ENCODE measurements at places on chromosomes 2 and 18.

GRCh38 chr18:63149302-63149587, 170.3 kb downstream of the BCL2 start:
- no peak for DNase-seq

DNA sequence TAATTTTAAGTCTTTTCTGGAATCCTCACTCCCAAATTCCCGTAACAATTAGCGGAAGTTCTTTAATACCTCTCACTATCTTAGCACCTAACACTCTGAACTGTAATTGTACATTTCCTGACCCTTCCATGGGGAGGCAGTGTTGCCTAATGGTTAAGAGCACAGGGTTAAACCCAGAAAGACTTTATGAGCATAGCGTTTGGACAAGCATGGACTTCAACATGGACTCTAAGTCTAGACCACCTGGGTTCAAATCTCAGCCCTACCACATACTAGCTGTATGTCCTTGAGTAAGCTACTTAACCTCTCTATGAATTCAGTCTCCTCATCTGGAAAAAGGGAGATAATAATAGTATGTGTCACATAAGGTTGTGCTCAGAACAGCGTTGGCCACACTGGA, 13.0 kb downstream of the ANTXR1 start:
- DNase-seq: peak; percentile 32

DNA sequence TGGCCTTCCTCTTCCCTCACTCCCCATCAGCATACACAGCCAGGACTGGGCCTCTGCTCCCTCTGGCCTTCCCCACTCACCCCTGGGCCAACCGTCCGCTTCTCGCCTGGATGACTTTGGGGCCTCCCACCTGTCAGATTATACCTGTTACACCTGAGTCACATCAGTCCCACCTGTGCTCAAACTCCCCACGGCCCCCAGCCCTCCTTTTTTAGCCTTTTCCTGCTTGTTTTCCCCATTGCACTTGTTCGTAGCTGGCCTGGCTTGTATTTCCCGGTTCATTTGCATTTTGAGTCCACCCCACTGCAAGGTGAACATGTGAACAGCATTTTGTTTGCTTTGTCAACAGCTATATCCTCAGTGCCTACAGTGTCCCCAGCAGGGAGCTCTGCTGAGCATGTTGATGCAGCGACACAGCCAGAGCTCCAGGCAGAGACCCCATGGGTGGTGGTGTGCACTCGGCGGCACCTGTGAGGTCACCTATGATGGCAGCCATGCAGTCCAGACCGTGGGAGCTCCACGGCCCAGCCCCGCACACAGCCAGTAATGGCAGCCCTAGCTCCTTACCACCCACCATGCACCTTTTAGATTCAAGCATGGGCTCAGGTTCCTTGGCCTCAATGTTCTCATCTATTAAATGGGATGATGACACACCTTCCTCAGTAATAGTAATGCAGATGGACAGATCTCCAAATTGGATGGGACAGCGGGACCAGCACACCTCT, 276.4 kb upstream of the HS6ST1 start:
- DNase-seq: no peak

DNA sequence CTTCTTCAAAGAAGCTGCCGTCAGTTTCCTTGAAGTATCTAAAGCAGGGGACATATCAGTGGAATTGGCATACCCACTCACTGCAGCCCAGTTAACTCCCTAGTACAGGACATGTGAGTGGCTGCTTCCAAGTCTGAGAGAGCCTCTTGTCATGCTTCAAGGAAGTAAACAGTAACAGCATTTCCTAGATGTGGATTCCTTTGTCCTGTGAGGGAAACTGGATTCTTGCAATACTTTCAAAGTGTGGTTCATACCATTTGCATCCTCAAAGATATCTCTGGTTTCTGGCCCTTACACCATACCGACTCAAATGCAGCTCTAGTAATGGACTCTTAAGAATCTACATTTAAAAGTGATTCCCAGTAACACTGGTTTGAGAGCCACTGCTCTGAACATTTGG, 87.2 kb downstream of the ESCO1 start:
- DNase-seq: no peak

DNA sequence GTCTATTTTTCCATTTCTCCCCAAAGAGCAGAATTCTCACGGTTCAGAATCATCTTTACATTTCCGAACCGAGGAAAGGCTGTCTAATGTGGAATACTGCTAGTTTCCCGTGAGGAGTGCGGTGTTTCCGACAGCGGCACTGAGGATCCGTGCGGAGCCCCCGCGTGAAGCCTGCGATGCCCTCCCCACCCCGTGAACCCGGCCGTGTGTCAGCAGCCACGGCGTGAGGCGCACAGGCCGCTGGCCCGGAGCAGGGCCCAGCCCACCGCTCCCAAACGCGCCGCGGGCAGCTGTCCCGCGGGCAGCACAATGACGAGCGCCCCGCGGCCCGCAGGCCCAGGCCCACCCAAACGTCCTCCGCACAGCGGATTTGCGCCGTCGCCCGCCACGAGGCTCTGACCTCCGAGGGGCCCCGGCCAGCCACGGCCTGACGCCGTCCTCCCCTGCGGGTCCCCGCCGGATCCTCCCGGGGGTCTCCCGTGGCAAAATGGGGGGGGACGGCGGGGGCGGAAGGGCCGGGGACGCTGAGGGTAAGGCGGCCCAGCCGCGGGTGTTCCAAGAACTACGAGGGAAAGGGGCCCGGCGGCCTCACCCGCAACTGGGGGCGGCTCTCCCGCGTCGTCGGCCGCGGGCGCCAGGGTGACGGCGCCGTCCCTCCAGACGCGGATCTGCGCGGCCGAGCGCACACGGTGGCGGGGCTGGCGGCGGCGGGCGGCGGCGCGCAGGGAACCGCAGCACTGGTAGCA, 796 bp downstream of the SPIRE1 start:
- peak; percentile 46 for DNase-seq

- no peak for DNase-seq
Observed at GRCh38 chr2:25073914-25074313, 32.0 kb downstream of the EFR3B start.

DNA sequence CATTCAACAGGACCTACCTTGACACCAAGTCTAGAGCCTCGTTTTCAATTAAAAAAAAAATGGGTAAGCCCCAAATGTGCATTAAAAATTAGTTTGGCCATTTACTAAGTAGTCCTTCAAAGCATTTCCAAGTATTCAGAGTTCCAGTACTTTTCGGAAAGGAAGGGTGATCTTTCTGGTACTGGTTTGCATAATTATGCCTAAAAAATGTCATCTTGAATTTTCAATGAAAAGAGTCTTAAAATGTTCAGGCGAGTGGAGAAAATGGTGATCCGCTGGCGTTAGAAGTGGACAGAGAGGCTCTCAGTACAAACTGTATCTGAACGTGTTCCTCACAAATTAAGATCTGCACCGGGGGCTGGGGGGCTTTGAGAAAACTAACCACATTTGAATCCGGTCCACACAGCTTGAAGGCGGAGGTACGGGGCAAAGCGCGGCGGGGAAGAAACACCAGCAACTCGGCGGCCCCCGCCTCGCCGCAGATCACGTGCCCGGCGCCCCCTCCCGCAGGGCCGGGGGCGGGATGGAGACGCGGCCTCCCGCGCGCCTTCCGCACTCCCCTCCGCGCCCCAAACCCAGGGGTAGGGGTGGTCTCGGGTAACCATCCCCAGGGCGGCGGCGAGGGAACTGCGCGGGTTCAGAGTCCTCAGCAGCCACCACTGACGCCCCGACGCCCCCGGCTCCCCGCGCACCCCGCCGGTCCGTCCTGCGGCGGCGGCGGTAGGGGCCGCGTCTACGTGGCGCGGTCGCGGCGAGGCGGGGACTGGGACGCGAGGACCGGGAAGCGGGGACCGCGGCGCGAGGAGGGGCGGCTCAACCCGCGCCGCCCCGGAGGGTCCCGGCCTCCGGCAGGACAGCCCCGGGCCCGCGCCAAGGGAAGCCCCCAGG, 564 bp downstream of the LPIN2 start:
- DNase-seq: peak; percentile 37

- DNase-seq: no peak
Observed at GRCh38 chr18:37246779-37247340, 318.7 kb downstream of the CELF4 start.

- no peak for DNase-seq
Observed at GRCh38 chr2:173359231-173359630, 4.6 kb downstream of the CDCA7 start.

- DNase-seq: no peak
Observed at GRCh38 chr2:220499225-220499624, 871.8 kb downstream of the SLC4A3 start.

GRCh38 chr2:1543776-1544477, 130.7 kb downstream of the TPO start:
- no peak for DNase-seq

DNA sequence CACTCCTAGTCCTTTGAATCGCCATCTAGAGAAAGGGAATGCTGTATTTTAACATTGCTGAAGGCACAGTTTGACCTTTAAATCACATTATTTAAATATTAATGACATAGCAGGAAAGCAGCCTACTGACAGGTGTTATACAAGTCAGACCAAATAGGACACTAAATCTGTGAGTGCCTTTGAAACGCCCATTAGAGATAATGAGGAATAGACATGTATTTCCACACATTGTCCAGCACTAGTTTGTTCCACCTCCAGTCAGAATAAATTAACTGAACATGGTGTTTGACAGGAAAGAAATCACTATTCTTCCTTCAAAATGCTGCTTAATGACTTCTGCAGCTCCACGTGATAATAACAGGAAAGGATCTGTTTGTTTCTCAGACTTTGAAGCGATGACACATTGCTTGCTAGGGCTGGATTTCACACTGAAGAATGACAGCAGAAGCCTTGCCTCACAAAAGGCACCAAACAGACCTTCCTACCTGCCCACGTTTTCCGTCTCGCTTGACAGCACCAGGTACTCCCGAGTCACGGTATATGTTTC, 90.5 kb upstream of the DDX18 start:
- no peak for DNase-seq

DNA sequence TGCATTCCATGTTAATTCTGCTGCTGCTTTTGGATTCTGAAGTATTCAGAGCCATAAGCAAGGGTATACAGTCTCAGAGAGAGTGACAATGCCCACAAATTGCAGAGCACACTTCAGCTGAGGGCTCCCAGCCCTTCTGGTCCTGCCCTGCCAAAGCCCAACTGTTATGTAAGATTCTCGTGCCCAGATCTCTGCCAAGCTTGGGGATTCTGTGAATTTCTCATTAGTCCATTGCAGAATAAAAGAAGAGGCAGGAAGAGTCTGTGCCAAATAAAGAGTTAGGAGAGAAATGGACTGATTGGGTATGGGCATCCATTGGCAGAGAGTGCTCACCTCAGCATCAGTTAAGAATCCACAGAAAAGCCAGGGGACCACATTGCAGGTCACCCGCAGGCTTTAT, 112.0 kb upstream of the PNPT1 start:
- DNase-seq: no peak

GRCh38 chr2:197782126-197782525, 3.0 kb downstream of the BOLL start:
- DNase-seq: no peak

DNA sequence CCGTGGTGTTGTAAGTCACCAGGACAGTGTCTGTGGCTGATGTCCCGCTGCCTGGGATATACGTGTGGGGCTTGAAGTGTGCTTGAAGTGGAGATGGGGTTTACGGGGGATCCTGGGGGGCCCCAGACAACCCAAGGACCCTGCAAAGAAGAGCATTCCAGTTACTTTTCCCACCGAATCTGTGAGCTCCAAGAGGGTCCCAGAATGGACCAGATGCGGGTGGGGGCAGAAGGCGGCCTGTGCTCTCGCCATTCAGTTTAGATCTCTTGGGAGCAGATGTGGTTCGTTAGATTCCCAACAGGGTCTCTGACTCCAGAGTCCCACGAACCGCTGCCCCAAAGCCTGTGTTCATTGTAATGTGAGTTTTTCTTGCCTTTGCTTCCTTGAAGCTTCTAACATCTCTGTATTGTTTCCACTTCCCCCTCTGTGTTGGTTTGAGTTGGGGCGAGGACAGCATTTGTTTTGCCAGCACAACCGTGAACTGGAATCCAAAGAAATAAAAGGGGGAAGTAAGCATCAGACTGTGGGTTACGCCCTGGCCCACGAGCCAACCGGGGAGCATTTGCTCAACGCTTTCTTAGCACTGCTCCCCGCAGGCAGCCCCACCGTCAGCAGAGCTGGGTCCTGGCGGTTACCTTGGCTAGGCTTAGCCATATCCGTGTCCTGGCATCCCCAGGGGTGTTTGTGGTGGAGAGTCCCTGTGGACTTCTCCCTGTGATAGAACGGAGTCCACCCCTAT, 92.1 kb downstream of the SH3BP4 start:
- DNase-seq: no peak

DNA sequence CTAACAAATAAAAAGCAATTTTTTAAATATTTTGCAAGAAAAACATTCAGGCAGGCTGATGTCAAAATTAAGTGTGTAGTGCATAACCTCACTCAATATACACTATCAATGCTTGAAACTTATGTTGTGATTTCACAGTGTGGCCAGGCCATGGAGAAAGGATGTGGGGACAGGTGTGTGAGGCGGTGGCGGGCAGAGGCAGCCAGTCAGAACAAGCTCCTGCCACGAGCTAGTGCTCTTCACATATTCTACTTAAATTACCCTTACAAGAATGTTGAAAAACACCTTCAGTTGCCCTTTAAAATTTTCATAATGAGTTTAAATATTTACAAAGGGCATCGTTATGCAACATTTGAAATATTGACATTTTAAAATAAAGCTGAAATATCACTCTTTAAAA, 43.2 kb downstream of the CYB5A start:
- no peak for DNase-seq

GRCh38 chr2:222998459-222998858, 53.5 kb upstream of the KCNE4 start:
- no peak for DNase-seq

DNA sequence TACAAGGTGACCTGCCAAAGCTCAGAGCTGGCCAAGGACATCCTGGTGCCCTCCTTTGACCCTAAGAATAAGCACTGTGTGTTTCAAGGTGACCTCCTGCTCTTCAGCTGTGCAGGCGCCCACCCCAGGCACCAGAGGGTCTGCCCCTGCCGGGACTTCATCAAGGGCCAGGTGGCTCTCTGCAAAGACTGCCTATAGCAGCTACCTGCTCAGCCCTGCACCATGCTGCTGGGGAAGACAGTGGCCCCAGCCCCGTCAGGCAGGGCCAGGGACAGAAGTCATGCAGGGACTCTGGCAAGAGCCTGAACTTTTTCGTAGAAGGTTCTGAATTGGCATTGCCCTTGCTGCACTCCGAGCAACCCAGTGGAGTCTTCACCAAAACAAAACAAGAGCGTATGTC, 194.8 kb downstream of the MGAT5 start:
- no peak for DNase-seq

GRCh38 chr2:232781765-232782164, 5.4 kb upstream of the KCNJ13 start:
- peak; percentile 8 for DNase-seq

DNA sequence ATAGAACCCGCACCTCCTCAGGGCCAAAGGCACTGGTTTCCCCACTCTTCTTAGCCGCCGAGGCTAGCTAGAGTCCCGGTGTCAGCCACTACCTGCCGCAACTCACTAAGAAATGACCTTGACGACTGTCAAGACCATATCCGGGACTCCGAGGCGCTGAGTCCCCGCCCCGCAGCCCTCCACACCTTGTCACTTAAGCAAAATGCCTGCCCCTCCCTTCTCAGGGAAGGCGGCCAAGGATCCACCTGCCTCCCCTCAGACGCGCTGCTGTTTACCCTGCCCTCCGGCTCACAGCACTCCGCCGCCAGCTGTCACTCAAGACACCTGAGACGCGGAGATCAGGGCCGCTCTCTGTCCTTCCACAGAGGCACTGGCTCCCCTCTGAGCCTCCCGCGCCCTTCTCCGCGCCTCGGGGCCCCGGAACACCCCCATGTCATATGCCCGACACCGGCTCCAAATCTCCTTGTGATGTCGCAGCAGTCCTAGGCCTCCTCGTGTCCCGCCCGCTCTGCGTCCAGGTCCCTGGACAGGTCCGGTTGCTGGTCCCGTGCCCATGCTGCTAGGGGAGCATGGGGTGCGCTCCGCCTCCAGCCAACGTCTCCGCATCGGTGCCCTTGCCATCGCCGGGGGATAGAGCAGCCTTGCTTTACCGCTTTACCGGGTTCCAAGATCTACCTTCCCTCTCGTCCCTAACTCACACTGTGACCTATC, 32.5 kb upstream of the REG3G start:
- no peak for DNase-seq

All from RKO (cell line).